HEK293T (cell line): ENCODE measurements at places on chromosomes 13 and 19.
A peak's percentile ranks its signal among the peaks of the same experiment; 100 is the strongest.

GRCh38 chr13:41276824-41277223 lies 13.4 kb upstream of the MTRF1 start:
- DNase-seq, result no peak

DNA sequence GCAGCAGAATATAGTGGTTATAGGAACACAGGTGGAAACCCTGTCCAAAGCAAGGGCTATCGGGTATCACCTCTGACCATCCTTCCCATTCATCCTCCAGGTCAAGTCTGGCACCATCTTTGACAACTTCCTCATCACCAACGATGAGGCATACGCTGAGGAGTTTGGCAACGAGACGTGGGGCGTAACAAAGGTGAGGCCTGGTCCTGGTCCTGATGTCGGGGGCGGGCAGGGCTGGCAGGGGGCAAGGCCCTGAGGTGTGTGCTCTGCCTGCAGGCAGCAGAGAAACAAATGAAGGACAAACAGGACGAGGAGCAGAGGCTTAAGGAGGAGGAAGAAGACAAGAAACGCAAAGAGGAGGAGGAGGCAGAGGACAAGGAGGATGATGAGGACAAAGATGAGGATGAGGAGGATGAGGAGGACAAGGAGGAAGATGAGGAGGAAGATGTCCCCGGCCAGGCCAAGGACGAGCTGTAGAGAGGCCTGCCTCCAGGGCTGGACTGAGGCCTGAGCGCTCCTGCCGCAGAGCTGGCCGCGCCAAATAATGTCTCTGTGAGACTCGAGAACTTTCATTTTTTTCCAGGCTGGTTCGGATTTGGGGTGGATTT lies 2.1 kb upstream of the RAD23A start:
- DNase-seq, result no peak

GRCh38 chr13:43303033-43303729 lies 279.8 kb downstream of the DNAJC15 start:
- peak; percentile 55 for DNase-seq

- DNase-seq, result no peak
Measured at GRCh38 chr13:25281193-25281934, 5.9 kb downstream of the MTMR6 start.

DNA sequence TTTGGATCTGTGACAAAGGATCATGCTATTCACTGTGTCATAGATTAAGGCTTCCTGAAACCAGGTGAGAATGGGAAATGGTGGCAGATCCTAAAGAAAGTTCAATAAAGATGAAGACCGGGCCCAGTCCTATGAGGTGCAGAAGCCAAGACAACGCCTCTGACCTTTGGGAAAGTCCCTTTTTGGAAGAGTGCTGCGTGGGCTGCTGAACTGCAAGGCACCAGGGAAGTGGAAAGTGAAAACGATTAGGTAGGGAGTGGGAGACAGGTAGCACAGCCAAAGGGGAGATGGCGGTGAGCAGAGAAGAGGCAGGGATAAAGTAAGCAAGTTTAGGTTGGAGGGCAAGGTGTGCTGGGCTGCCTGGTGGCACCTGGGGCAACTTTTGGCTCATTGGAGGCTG lies 16.3 kb downstream of the MBNL2 start:
- DNase-seq, result no peak

DNA sequence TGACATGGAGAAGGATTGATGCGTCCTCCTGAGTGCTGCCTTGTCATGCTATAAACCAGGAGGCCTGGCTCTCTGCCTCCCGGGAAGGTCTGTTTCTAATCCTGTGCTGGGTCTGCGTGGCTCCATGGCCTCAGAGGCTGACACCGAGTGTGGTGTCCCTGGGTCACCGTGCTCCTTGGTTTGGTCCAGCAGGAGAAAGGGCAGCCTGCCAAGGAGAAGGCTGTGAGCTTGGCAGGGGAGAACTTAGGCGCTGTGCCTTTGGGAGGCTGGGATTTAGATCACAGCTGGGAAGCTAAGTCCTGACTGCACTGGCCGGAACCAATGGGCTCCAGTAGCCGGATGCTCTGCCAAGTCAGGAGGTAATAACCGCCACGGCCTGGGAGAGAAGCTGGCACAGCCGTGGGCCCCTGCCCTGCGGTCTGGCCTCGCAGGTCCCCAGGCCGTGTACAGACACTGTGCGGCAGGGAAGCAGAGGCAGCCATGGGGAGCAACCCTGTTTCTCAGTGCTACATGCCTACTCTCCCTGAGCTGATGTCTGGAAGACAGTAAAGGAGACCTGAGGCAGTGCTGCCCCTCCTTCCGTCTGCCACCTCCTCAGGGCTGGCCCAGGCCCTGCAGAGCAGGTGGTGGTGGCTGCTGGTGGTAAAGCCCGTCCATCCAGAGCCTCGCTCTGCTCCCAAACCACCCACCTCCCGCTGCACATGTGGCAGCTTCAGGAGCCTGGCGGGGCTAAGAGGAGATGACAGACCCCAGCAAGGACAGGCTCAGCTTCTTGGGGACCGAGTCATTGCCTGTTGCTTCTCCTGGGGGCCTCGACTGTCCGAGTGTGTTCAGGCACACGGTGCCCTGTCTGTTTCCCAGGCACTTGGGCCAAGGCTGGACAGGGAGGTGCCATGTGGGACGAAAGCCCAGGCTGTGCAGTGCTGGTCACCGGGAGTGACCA lies 44.9 kb downstream of the C13orf46 start:
- DNase-seq, result no peak

DNA sequence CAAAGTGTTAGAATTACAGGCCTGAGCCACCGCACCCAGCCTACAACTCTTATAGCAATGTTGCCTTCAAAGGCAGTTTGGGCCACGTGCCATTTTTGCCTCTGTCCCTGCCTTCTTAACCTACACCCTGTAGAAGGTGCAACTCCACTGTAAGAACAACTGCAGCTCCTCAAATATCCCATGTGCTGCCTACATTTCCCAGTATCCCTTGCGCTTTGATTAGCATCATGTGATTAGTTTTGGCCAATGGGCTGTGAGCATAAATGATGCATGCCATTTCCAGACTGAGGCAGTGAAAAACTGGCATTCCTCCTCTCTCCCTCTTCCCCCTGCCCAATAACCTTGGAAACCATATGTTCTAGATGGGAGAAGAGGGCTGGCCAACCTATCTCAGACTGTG lies 75.2 kb upstream of the MRI1 start:
- peak; percentile 49 for DNase-seq

GRCh38 chr19:16398530-16399249 lies 73.1 kb downstream of the EPS15L1 start:
- DNase-seq, result no peak
